ENCODE measurements at places on chromosomes 11 and 22.

DNA sequence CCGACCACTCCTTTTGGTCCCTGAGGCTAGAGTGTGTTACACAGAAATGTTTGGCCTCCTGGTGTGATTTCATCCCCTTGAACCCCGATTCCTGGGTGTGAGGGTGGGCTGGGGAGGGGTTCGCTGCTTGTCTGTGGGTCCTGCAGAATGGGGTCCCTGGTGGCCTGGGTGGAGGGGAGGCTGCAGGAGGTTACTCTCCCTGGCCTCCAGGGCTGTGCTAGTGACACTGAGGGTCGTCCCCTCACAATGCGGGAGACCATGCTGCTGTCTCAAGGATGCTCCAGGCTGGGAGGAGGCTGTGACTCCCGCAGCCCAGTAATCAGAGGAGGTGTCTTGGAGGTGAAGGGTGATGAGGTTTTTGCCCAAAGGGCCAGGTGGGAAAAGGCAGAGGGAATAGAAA is 17.0 kb upstream of the OMP start:
- DNase-seq: no peak

- no peak for DNase-seq
Observed at GRCh38 chr22:17703811-17704210, 65.3 kb downstream of the BCL2L13 start.

GRCh38 chr11:3735827-3736226 is 61.5 kb downstream of the NUP98 start:
- no peak for DNase-seq

DNA sequence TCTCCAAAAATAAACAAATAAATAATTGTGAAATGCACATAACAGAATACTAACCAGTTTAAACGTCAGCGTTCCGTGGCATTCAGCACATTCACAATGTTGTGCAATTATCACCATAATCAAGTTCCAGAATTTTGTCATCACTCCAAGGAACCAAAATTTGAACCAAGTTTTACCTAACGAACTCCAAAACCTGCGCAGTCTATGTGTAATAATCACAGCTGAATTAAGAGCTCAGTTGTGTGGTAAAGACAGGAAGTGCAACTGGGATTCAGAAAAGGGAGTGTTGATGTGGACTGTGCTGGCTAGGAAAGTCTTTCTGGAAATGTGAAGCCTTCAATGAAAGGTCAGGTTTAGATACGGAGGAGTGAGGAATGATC is 5.4 kb upstream of the MCAM start:
- no peak for DNase-seq

GRCh38 chr11:82855616-82856015 is 44.6 kb downstream of the PRCP start:
- no peak for DNase-seq

DNA sequence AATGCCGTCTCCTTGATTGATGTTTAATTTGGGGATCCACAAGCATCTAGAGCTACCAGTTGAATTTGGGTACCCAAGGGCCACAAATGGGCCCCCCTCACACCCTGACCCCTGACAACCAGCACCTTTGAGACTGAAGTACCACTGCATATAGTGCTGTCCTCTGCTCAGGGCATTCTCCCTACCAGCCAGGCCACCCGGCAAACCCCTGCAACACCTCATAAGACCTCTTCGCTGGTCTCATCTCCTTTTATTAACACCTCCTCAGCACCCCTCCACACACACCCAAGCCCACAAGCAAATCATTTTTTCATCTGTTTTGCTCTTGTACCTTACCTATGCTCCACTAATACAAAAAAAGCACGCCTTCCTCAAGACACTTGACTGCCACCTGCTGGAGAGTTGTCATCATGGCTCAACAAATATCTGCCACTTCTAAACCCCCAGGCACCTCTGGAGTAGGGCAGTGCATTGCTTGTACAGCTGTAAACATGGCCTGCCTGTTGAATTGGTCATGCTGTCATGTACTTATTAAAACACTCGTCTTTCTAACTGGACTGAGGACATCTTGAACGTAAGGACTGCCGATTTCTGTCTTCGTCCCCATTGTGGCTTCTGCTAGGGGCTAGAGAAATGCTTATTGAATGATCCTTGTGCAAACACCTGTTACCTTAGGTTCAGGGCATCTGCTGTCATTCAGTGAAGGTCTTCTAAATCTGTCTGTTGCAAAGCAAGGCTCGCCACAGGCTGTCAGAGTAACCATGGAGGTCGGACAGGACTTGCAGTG is 66.5 kb downstream of the BMAL1 start:
- DNase-seq: peak; percentile 78

Measured in neural crest cell (in vitro differentiated cells).